Cerebellar nuclear complex (tissue), 1 donor: ENCODE measurements at places on chromosomes 4 and X.

- no peak for DNase-seq
Observed at GRCh38 chr4:6668391-6668790, 25.3 kb upstream of the S100P start.

DNA sequence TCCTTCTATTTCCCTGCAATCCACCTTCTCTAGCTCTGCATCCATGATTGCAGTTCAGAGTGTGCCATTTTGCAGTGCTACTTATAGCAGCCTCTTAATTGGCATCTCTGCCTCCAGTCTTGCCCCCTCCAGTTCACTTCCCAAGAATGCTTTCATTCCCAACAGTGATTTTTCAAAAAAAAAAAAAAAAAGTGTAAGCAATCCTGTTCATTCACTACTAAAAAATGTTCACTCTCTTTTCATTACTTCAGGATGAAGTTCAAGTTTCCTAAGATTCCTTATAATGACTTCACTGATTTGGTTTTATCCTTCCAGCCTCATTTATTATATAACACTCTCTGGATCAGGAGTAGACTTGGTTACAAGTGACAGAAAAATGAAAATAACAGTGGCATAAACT lies 124.7 kb upstream of the LNX1 start:
- DNase-seq = no peak

GRCh38 chr4:150943818-150944217 lies 71.3 kb downstream of the LRBA start:
- no peak for DNase-seq

DNA sequence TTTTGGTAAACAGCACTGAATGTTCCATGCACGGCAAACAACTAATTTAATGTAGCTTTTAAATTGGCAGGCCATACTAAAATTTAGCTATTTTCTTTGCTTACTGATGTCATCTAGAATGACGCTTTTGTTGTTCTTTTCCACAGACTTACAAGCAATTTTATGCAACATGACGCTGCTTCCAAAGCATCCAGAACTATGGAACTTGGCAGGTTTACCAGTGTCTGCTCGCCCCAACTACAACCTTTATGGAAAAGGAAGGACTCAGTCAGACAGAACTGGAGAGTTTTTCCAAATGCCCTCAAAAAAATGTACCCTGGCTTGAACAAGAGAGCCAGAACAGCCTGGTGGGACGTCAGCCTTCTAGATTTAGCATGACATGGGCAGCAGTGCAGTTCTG lies 58.7 kb downstream of the ANOS1 start:
- no peak for DNase-seq

DNA sequence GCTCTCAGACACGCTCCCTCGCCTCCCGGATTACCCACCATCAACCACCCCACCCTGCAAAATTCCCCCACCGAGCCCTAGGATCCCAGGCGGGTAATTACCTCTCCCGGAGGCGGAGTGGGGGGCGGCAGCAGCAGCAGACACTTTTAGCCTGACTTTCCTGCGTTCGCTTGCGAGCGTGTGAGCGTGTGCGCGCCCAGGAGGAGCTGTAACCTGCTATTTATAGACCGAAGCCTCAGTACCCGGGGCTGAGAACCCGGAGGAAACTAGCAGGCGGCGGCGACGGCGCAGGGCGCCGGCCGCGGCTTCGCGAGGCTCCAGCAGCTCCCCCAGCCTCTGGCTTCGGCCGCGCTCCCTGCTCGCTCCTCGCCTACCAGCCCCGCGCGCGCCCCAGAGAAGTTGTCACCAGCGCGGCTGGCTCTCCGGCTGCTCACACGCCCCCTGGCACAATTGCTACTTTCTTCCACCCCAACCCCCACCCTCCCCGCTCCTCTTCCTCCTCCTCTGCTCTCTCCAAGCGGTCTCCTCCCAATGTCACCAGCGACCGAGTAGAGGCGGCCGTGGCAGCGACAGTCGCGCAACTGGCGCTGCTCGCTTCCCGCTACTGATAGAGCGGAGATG lies at the start of gene INPP4B:
Gene INPP4B, minus strand, starts transcription at position 194 of the 621 bp plus-strand sequence.
- no peak for DNase-seq

- DNase-seq = no peak
Observed at GRCh38 chr4:80035336-80035735, 37.7 kb downstream of the ANTXR2 start.

GRCh38 chr4:109682875-109683274 lies 20.4 kb downstream of the CASP6 start:
- DNase-seq = no peak

DNA sequence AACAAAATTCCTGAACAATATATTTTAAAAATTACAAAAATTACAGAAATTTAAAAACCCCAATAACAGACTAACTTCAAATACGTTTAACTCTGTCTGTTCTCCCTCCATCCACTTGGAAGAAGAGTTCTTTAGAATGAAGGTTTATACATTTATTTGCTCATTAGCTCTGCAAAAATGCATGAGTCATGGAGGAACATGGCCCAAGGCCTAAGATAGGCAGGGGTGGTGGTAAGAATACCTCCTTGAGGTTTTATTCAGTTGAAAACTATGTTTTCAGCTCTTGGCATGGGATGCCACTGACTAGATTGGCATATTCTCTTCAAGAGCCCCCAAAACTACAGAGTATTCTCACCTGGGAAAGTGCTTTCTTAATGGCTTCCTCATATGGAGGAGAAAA lies 8.8 kb upstream of the LRRC66 start:
- no peak for DNase-seq

DNA sequence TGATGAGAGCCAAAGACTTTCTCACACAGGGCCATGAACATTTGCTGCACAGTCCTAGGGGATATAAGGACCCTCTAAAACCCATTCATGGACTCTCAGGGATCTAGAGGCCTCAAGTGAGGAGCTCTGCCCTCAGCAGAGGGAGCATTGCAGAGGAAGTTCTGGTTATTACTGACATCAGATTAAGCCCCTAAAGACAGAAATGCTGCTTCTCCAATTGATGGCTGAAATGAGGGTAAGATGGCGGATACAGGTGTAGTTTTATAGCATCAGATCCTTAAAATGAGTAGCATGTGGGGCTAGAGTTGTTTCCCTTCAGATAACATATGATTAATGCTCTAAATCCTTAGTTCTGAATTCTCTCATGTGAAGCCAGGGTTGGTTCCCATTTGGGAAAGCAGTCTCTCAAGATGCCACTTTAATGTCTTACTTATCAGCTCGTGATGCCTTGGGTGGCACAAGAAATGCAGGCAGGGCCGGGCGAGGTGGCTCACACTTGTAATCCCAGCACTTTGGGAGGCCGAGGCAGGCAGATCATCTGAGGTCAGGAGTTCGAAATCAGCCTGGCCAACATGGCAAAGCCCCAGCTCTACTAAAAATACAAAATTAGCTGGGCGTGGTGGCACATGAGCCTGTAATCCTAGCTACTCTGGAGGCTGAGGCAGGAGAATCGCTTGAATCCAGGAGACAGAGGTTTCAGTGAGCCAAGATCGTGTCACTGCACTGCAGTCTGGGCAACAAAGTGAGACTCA lies 7.9 kb downstream of the RHOH start:
- DNase-seq = no peak

DNA sequence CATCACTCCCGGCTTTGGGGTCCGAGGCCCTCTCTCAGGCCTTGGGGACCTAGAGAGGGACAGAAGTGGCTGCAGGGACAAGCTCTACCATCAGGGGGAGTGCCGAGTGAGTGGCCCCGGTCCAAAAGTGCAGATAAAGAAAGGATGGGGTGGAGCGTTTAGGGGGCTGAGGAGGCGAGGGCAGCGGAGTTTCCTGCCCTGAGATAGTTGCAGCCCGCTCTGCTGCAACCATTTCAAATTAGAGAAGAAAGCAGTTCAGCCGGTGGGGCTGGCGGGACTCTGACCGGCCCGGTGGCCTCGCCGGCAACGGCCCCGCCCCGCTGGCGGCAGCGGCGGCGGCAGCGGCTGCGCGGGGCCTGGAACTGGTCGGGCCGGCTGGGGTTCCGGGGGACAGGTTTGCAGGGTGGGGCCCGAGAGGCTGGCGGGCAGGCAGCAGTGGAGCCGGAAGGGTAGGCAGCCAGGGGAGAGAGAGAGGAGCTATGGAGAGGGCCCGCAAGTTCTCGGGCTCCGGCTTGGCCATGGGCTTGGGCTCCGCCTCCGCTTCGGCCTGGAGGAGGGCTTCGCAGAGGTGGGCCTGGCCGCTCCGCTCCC lies 7.6 kb downstream of the DLG3 start:
- DNase-seq = no peak
